GM23248 (cell line): ENCODE measurements at places on chromosomes 5 and 9. TPM values are rescaled to one million over a fixed set of nuclear protein-coding genes. Genes with fewer than 3 reads are reported as not detected.

- no peak for DNase-seq
These were observed 46.3 kb downstream of the UBE2QL1 start for GRCh38 chr5:6494939-6495338.

GRCh38 chr5:171673840-171674239 lies 111.8 kb upstream of the SMIM23 start:
- DNase-seq: no peak

GRCh38 chr9:128610897-128611296 lies 45.8 kb downstream of the DYNC2I2 start:
- no peak for DNase-seq

- no peak for DNase-seq
These were observed 22.2 kb downstream of the ELL2 start for GRCh38 chr5:95939465-95939864.

- no peak for DNase-seq
These were observed 403.9 kb downstream of the ZNF608 start for GRCh38 chr5:124342584-124342983.

GRCh38 chr5:137833463-137833862 lies 34.2 kb upstream of the MYOT start:
- DNase-seq: peak; percentile 70

- no peak for DNase-seq
These were observed 121.2 kb downstream of the GCNT1 start for GRCh38 chr9:76580188-76580587.

GRCh38 chr5:149205625-149206523 lies 64.6 kb downstream of the ABLIM3 start:
- DNase-seq: peak; percentile 62

DNA sequence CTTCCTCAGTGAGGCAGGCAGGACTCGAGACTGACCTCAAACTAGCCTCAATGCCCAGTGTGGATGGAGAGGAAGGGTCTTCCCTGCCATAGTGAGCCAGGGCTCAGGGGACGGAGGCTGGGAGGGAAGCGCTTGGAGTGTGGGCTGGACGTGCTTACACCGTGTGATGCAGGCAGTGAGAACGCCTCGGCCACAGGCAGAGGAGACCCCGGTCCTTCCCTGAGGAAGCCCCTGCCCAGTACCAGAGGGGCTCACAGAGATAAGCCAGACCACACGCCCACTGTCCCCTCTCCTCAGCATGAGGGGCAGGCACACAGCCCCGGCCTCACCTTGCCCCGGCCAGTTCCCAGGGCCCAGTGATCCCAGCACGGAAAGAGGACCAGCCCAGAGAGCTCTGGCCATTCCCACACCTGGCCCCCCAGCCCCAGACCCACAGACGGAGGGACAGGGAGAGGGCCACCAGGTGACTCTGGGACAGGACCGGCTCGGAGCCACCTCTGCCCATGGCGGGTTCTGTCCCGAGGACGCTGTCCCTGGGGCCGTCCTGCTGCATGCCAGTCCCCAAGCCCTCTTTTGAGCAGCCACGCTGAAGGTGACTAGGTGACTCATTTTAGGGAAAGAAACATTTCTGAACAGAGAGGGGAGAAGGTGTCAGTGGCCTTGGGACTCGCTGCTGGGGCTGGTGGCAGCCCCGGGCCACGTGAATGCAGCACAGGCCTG lies 6.0 kb upstream of the NSMF start:
- no peak for DNase-seq

- DNase-seq: no peak
These were observed 393.0 kb downstream of the TMEM167A start for GRCh38 chr5:82684165-82684564.

GRCh38 chr9:137956039-137956438 lies 78.5 kb downstream of the CACNA1B start:
- DNase-seq: no peak

GRCh38 chr9:78573669-78574068 lies 276.7 kb downstream of the PSAT1 start:
- DNase-seq: no peak

DNA sequence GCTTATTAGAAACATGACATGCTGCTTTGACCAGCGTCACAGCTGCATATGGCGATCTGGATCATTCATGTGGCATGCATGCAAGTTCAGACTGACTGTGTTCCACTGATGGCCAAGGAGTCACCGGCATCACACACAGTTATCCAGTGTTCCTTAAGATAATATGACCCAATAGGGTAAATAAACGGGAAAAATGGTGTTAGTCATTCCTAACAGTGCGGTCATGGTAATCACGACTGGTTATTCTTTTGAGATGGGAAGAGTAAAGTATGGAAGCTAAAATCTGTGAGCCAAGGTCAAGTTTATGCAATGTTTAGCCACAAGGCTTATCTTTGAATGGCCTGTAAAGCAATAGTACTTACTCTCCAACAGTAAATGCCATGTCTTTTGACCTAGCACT lies 29.3 kb upstream of the LVRN start:
- DNase-seq: no peak

The CCL21 gene
- not detected in 2 replicates for total RNA-seq

The KLF4 gene
- 28.7 and 38.6 TPM in 2 replicates for total RNA-seq

The FBXL7 gene
- 7.5 and 8.7 TPM in 2 replicates for total RNA-seq

The FOXE1 gene
- not detected in 2 replicates for total RNA-seq

The TSSK1B gene
- total RNA-seq: not detected in 2 replicates

The ANKRD33B gene
- 1.5 and 2.4 TPM in 2 replicates for total RNA-seq
